Naive B cell (primary cell): ENCODE measurements at places on chromosomes 3 and 15.

DNA sequence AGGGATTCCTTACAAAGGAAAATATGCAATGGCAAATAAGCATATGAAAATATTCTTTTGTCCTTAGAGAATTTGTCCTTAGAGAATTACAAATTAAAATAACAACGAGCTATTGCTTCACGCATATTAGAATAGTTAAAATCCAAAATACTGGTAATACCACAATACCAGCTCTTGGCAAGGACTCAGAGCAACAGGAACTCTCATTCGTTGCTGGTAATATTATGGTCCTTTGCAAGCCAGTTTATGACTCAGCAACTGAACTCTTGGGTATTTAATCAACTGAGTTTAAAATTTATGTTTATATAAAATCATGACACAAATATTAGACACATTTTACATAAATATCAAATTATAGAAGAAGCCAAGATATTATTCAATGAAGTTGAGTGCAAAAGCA lies 1730.4 kb downstream of the SI start:
- DNase-seq: no peak

DNA sequence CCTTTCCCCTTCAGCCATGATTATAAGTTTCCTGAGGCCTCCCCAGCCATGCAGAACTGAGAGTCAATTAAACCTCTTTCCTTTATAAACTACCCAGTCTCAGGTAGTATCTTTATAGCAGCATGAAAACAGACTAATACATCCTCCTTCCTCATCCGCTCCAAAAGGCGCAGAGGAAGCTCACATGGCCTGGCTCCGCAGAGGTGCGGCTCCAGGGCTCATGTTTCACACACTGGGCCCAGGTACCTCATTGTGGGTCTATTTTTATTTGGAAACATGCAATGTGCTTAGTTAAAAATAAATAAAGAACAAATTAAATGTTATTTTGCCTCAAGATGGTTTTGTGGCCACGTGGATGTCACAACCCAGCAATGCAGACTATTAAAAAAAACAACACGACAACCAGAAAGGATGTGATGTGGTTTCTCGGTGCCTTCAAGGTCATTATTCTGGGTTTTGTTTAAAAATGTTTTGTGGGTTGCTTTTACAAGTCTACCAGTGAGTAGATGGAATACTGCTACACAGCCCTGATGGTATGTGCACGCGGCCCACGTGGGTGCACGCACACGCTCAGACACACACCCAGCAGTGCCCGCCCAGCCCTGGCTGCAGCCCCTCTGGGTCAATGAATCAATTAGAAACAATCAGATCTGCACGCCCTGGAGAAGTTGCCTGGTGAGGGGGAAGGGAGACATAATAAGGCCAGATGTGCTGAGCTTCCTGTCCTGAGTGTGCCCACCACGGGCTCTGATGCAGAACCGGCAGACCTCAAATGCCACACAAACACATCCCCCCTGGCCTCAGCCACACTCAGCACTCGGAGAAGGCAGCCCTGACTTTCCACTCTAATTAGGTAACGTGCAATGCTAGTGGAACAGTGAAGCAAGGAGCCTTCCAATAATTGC lies 140.1 kb downstream of the ADAMTS17 start:
- DNase-seq: no peak

DNA sequence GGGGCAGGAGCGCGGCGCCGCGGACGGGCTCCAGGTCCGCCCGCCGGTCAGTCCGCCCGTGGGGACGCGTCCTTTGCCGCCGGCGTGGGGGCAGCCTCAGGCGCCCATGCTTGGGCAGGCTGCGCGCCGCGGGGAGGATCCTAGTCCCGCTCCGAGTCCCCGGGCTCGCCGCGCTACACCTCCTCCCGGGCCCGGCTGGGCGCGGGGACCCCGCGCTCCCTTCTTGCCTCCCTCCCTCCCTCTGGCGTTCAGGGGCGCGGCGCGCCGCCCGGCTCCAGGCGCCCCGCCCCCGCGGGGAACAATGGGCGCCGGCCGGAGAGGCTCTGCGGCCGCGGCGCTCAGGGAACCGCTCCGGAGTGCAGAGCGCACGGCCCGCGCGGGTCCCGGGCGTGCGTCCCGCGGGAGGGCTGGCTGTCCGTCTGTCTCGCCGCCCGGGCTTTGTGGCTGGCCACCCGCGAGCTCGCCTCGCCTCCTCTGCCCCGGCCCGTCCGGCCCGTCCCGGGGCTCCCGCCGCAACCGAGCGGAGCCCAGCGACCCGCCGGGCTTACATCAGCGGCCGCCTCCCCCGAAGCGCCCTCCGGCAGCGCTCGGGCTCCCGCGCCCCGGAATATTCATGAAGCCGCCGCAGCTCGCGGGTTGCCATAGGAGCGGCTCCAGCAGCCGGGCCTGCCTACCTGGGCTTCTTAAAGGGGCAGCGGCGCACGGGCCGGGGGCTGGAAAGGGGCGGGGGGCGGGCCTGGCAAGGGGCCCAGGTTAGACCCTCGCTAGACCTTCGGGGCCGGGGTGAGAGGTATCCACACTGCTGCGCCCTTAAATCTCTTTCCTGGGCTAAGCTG lies at the start of gene HCN4:
Gene HCN4 (minus strand): TSS at position 658 of the 836 bp plus-strand sequence. CDS start 688 bp downstream, outside the sequence.
- DNase-seq: no peak

GRCh38 chr3:117063930-117064329 lies 354.4 kb downstream of the TUSC7 start:
- DNase-seq: no peak

GRCh38 chr3:126017362-126017761 lies 48.4 kb downstream of the ROPN1B start:
- no peak for DNase-seq

- no peak for DNase-seq
Observed at GRCh38 chr3:183188895-183189462, 26.4 kb upstream of the LAMP3 start.

DNA sequence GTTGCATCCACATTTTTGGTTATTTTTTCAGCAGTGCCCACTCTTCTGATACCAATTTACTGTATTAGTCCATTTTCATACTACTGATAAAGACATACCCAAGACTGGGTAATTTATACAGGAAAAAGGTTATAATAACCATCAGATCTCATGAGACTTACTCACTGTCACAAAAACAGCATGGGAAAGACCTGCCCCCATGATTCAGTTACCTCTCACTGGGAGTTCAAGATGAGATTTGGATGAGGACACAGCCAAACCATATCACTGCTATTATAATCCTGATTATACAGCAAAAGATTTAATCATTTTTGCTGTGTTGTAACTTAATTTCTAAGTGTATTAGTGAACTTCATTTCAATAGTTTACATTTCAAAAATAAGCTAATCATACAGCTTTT lies 6.6 kb downstream of the ZBED2 start:
- DNase-seq: no peak

GRCh38 chr15:43253431-43254403 lies 13.0 kb downstream of the TGM5 start:
- DNase-seq: peak; percentile 29

GRCh38 chr15:58726867-58727266 lies 22.6 kb downstream of the ADAM10 start:
- DNase-seq: no peak

DNA sequence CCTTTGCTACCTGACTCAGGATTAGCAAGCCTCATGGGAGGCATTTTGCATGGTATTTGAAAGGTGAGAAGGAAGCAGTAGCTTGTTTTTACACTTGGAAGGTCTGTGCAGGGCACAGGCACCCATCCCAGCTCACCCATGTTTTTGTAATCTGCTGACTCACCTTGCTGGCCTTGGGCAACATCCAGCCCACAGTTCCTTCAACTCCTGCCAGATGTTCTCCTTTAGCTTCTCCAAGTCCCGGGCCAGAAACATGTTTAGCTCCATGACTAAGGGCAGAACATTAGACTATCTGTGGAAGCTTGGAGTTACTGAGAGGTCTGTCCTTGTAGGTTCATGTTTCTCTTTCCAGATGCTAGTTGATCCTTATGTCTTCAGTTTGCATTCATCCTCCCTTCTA lies 12.4 kb upstream of the ZNF770 start:
- no peak for DNase-seq

- DNase-seq: no peak
Observed at GRCh38 chr3:17078926-17079465, 194.2 kb downstream of the PLCL2 start.

- no peak for DNase-seq
Observed at GRCh38 chr3:111033470-111034050, 38.1 kb upstream of the NECTIN3 start.

GRCh38 chr3:17074559-17074958 lies 189.8 kb downstream of the PLCL2 start:
- DNase-seq: no peak

DNA sequence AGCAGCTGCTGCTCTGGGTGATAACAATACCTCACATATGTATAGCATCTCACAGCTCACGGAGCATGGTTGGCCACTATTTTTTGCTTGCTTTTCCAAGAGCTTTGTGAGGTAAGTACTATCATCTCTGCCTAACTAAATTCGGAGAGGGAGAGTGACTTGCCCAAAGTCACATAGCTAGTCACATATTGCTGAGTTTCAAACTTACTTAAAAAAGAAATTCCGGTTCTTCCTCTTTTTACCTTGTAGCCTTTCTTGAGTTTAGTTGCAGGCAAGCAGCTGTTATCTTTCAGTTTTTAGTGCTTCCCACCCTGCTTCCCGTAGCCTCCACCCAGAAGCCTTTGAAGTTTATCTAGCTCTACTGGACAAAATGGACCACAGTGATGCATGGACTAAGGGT lies 309.2 kb downstream of the PDCD6IP start:
- no peak for DNase-seq

- no peak for DNase-seq
Observed at GRCh38 chr15:62079594-62079993, 12.8 kb downstream of the C2CD4A start.

- DNase-seq: no peak
Observed at GRCh38 chr3:134258761-134259347, 8.2 kb upstream of the RYK start.

- no peak for DNase-seq
Observed at GRCh38 chr15:60589728-60590127, 110.8 kb upstream of the ICE2 start.

GRCh38 chr15:68407886-68408881 lies 23.8 kb downstream of the ITGA11 start:
- no peak for DNase-seq

DNA sequence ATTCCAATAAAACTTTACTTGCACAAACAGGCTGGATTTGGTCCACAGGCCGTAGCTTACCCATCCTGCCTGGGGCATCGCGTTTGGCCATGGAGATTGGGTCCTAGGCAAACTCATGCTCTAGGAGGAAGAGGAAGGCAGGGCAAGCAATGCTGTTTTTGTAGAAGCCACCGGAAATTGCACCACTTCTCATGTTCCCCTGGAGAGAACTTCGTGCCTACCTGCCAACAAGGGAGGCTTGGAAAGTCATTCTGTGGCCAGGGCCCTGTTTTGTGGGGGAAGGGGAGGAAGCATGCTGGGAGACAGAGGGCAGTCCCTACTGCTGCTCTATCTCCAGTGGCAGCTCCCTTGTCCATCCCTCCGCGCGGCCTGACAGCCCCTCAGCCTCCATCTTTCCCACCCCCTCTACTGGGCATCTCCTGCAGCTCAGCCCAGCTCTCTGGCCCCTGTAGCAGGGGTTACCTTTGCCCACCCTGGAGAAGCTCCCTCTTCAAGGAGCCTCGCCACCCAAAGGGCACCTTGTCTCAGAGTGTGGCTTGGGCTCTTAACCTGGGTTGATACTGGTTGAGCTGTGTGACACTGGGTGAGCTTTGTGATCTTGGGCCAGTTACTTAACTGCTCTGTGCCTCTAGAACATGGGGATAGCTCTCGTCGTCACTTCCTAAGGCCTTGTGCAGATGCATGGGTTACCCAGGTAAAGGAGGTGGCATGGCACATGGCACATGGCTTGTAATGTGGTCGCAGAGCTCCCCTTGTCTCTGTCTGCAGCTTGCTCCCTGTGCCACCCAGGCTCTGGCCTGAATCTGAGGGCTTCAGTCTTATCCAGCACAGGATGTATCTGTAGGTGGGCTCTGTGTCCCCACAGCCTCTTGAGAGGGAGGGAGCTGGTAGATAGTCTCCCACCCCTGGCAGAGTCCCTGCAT lies 6.1 kb downstream of the ABTB1 start:
- DNase-seq: no peak

- no peak for DNase-seq
Observed at GRCh38 chr3:11969986-11970385, 34.2 kb upstream of the SYN2 start.

GRCh38 chr15:94164202-94164807 lies 67.1 kb upstream of the MCTP2 start:
- peak; percentile 39 for DNase-seq

GRCh38 chr3:72750405-72750965 lies 97.8 kb downstream of the SHQ1 start:
- DNase-seq: no peak

- DNase-seq: no peak
Observed at GRCh38 chr3:58536501-58537411, at the start of gene ACOX2. TSS of gene ACOX2 (minus strand) at chr3:58537190. CDS start at chr3:58535106, 2,084 bp downstream.

- DNase-seq: no peak
Observed at GRCh38 chr15:70195587-70196305, 98.0 kb upstream of the TLE3 start.

DNA sequence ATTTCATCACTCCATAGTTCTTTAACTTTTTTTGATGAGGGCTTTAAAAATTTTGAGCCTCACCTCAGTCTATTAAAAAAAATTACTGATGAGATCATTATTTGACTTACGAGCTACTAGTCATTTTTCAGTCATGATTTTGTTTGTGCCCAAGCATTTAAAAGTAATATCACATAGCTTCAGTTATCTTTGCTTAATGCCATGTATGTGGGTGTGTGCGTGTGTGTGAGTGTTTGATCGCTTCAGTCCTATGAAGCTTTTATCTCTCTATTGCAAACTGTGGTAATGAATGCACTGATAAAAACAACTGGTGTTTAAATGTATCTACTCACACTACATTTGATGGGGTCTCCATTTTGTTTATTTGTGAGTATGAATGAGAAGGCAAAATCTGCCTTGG lies 49.8 kb downstream of the RSRC1 start:
- no peak for DNase-seq

GRCh38 chr3:64621726-64622395 lies 65.9 kb downstream of the ADAMTS9 start:
- DNase-seq: no peak

DNA sequence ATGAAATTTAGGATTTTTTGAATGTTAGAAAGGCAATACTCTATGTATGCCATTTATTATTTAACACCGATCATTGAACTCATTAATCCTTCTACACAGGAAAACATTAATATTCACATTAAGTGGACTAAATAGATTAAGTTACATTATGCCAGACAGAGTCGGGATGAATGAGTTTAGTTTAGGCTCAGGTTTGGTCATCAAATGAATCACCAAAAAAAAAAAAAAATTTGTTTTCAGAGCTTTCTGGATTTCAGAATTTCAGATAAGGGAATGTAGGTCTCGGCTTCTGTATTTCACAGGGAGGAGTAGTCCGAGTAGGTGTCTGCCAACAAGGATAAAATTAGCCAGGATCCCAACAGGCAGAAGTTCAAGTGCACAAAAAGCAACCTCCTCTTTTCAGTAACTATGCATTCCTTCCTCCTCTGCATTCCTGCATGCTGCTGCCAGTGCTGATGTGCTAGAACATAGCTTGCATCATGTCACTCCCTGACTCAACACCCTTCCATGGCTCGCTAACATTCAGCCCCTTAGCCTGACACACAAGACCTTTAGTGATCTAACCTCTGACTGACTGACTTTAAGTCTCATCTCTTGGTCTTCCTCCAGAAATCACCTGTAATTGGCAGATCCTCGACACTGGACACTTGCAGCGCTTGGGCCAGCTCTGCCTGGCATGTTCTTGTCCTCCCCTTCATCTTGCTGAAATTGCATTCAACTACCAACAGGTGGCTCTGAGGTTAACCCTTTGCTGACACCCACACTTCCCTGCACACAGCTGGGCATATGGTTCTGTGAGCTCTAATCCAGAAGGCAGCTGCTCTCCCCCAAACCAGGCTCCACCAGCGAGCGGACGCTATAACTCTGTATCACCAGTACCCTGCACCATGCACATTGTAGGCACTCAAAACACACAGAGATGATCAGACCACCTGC lies 145.4 kb upstream of the PROK2 start:
- no peak for DNase-seq
